IPS DF 19.7 (cell line): ENCODE measurements at places on chromosomes 13 and 19.

DNA sequence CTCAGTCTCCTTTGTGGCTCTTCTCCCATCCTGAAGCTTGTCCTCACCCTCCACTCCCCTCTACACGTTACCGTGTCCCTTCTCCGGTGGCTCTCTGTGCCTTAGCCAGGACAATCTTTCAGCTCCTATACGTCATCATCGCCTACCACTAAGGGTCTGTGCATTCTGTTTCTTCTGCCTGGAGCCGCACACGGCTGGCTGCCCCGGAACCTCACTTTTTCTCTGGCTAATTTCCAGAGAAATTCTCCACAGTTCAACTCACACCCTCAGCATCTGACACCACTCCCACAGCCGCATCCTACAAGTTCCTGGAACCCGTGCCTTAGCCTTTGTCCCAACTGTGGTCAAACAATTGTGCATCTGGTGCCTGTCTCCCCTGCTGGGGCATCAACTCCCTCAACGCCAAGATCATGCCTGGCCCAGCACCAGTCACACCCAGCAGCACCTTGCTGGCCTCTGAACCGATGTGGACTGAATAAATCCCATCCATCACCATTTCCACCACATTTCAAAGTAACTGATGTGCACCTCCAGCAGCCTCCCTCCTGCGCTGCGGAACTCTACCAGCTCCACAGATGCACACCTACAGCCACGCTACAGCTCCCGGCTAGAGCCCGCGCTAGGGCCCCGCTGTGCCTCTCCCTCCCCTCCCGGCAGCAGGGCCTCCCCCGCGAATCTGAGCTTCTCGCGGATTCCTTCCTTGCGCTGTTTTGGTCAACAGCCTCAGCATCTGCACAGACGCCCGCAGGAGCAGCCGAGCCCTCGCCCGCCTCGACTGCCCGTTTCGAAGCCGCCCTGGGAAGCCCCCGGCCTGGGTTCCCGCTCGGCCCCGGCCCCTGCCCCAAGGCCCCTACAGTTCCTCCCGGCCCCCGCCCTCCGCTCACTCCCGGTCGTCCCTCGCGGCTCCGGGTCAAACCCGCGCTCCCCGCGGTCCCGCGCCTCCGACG, 689 bp downstream of the DCUN1D2 start:
- DNase-seq: no peak

DNA sequence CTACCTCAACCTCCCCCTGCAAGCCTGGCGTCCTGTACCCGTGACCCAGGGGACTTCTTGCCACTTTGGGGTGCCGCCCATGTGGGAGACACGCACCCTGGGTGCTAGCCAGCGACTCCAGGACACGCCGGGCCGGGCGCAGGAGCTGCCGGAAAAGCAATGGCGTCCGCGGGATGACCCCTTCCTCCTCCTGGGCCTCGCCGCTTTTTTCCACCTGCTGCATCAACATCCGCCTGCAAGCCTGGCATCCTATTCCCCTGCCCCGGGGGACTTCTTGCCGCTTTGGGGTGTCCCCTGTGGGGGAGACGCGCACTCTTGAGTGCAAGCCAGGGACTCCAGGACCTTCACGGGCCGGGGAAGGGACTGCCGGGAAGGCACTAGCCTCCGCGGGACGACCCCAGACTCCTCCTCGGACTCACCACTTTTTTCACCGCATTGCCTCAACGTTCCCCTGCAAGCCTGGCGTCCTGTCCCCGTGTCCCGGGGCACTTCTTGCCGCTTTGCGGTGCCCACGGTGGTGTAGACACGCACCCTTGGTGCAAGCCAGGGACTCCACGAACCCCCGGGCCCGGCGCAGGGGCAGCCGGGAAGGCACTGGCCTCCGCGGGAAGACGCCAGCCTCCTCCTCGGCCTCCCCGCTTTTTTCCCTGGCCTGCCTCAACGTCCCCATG, 237.8 kb downstream of the TUBA3C start:
- DNase-seq: no peak

GRCh38 chr13:57632276-57633140, 964 bp downstream of the PCDH17 start:
- DNase-seq: no peak

GRCh38 chr19:38134540-38135149, 89.4 kb downstream of the DPF1 start:
- DNase-seq: no peak

DNA sequence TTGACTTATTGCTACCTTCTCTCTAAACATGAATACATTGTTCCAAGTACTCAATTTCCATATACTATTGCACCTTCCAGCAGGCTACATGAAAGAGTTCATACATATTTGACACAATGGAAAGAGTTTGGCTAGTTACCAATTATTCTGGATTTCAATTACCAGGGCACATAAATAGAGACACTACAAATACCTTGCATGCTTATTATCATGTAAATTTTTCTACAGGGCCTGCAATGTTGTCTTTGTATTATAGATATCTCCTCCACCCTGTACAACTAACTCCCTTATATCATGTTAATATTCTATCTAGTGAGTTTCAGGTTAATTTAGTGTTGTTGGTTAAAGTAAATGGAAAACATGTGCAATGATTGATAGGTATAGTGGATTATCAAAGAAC, 540.7 kb upstream of the SLITRK5 start:
- DNase-seq: no peak

- no peak for DNase-seq
Measured at GRCh38 chr13:50085063-50085462, 69.8 kb downstream of the KCNRG start.
